Progenitor cell of endocrine pancreas (in vitro differentiated cells): ENCODE measurements at places on chromosomes 16 and 17.

DNA sequence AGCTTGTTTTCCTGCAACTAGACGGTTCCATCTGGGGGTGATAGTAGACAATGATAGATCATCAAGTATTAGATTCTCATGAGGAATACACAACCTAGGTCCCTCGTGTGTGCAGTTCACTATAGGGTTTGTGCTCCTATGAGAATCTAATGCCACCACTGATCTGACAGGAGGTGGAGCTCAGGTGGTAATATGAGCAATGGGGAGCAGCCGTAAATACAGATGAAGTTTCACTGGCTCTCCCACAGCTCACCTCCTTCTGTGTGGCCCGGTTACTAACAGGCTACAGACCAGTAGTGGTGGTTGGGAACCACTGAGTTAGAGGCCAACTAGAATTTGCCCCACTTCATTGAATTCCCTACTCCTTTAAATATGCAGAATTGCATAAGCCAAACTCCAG lies 147.5 kb upstream of the HSBP1 start:
- no peak for DNase-seq

DNA sequence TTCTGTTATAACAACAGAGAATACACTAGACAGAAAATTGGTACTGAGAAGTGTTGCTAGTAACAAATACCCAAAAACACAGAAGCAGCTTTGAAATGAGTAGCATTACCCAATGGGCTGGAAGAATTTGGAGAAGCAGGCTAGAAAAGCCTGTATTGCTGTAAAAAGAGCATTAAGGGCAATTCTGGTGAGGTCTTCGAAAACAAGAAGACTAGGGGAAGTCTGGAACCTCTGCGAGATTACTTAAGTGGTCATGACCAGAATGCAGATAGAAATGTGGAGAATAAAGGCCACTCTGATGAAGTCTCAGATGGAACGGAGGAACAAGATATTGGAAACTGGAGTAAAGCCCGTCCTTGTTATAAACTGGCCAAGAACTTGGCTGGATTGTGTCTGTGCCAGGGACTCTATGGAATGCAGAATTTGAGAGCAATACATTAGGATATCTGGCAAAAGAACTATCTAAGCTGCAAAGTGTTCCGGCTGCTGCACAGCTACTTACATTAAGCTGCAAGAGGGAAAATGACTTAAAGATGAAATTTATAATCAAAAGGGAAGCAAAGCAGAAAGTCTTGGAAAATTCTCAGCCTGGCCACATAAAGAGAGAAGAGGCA lies 44.9 kb upstream of the PEMT start:
- DNase-seq = no peak

DNA sequence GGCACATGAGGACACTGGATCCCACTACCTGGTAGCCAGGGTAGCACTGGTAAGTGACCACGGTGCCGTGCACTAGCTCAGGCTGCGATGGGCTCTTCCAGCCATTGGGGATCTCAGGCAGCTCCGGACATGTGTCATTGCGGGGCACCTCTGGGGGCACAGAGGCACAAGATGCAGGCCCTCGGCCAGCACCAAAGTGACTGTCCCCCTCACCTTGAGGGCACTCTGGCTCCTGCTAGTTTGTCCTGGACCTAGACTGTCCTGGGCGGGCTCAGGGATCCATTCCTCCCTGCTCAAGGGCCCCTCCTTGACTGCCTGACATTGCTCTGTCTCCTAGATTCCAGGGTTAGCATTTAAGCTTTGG lies 6.7 kb upstream of the PHF12 start:
- no peak for DNase-seq

DNA sequence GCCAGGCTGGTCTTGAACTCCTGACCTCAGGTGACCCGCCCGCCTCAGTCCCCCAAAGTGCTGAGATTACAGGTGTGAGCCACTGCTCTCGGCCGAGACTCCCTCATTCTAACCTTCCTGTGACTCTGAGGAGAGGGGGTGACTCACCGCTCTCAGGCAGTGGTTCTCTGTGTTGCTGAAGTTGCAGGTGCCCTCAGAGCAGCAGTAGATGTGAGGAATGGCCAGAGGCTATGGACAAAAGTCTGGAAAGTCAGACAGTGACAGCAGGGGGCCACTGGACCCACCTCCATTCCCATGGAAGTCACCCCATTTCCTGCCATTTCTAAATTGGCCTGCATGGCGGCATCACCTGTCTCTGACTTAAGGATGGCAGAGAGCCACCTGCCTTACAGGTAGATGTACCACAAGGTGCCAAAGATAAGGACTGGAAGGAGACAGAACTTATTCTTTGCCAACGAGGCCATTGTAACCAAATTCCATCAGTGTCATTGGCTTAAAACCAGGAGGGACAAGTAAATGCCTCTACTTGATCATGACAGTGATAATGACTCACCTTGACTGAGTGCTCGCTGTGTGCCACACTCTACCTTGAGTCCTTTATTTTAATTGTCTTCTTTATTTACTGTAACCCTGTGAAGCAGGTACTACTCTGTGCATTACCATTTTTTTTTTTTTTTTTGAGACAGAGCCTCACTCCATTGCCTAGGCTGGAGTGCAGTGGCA lies 15.3 kb upstream of the CNOT1 start:
- DNase-seq = no peak

- no peak for DNase-seq
Measured at GRCh38 chr17:36667922-36668321, 66.5 kb downstream of the MRM1 start.

DNA sequence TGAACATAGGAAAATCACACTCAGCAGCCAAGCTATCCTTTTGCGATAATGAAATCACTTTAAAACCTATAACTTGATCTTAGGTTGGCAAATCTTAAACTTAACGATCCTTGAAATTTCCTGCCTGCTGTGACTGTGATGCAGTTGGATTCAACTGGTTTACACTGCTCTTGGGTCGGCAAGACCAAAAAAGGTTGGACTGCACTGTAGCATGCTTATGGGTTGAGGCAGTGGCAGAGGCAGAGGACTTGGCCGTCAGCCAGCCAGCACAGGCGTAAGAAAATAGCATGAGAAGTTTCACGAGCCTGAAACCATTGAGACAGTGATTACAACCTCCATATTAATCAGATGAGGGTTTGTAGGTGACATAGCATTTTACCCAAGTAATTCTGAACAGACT lies 21.4 kb downstream of the WSB1 start:
- DNase-seq = no peak

DNA sequence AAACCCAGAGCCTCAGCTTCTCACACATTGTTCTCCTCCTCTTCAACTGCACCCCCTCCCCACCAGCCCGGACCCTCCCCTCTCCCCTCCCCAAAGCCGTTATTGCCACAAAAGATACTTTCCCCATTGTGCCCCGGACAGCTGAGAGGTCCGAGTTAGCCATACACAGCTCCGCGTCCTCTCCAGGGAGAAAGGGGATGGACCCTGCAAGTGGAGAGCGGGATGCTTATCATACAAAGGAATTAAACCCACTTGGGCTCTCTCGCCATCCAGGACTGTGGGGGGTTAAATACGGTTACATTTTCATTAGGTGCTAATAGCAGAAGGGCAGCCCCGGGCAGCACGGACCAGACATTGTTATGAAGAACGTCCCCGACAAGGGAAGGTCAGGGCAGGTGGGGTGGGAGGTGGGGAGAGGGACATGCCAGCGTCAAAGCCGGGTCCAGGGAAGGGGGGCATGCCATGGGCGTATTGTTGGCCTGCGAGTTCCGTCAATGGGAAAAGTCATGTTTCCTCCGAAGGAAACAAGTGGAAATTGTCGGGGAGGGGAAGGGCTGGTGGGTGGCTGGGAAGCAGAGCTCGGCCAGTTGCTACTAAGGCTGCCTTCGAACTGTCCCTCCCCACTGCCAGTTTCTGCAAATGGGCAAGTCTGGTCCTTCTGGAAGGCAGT lies 99.1 kb downstream of the SOX9 start:
- DNase-seq = no peak

- DNase-seq = no peak
Measured at GRCh38 chr16:11135464-11135973, 120.5 kb downstream of the SOCS1 start.

GRCh38 chr16:83830091-83830768 lies 22.5 kb downstream of the HSBP1 start:
- no peak for DNase-seq

- no peak for DNase-seq
Measured at GRCh38 chr17:38881600-38882191, 11.8 kb downstream of the LASP1 start.

DNA sequence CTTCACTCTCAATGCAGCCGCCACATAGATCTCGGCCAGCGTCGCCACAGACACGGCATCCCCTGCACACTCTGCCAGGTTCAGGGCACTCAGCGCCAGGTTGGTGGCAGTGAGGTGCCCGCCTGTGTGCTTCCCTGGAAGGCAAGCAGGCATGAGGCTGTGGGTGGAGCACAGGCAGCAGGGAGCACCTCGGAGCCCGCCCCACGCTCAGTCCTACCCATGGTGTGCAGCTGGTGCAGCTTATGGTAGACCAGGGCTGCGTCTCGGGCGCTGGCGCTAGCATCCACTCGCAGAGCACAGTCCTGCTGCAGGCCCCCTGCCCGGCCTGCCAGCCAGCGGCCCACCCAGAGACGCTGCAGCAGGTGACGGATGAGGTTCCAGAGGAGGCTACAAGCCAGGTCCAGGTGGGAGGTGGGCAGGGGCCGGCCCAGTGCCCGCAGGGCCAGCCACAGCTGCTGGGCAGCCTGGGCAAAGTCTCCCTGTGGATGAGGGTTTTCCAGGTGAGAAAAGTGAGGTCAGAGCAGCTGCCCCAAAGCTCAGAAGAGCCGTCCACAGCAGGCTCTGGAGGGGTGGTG lies 20.5 kb downstream of the SREBF1 start:
- DNase-seq = no peak

DNA sequence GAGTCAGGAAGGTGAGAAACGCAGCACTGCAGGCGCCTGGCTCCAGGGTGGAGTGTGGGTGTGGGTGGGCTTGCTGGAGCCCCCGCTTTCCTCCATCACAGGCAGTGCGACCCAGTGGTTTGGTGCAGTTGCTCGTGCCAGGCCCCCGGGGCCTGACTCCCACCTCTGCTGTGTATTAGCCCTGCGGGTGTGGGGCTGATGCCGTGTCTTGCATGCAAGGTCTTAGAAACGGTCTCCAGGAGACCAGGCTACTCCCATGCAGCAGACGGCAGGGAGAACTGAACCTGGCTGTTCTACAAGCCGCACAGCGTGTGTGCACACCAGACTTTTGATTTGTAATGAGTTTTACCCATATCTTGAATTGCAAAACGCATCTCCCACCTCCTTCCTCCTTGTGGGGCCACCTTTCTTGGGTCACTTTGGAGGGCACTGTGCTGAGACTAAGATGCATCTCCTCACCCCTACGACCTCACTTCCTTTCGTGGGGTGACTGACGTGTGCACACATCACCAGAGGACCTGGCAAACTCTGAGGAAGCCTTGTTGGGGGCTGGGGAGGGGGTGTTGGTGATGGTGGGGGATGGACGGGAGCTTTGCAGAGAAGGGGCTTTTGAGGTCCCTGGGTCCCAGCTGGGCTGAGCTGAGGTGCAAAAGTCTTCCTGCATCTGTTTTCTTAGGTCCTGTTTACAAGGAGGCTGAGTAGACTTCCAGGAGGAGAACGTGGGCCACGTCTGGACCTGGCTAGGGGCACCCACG lies 101.8 kb upstream of the TNRC6C start:
- DNase-seq = no peak

DNA sequence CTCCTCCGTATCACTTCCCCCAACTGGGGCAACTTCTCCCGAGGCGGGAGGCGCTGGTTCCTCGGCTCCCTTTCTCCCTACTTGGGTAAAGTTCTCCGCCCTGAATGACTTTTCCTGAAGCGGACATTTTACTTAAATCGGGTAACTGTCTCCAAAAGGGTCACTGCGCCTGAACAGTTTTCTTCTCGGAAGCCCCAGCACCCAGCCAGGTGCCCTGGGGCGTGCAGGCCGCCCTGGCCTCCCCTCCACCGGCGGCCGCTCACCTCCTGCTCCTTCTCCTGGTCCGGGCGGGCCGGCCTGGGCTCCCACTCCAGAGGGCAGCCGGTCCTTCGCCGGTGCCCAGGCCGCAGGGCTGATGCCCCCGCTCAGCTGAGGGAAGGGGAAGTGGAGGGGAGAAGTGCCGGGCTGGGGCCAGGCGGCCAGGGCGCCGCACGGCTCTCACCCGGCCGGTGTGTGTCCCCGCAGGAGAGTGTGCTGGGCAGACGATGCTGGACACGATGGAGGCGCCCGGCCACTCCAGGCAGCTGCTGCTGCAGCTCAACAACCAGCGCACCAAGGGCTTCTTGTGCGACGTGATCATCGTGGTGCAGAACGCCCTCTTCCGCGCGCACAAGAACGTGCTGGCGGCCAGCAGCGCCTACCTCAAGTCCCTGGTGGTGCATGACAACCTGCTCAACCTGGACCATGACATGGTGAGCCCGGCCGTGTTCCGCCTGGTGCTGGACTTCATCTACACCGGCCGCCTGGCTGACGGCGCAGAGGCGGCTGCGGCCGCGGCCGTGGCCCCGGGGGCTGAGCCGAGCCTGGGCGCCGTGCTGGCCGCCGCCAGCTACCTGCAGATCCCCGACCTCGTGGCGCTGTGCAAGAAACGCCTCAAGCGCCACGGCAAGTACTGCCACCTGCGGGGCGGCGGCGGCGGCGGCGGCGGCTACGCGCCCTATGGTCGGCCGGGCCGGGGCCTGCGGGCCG lies 1.6 kb downstream of the HIC1 start:
- peak; percentile 44 for DNase-seq

DNA sequence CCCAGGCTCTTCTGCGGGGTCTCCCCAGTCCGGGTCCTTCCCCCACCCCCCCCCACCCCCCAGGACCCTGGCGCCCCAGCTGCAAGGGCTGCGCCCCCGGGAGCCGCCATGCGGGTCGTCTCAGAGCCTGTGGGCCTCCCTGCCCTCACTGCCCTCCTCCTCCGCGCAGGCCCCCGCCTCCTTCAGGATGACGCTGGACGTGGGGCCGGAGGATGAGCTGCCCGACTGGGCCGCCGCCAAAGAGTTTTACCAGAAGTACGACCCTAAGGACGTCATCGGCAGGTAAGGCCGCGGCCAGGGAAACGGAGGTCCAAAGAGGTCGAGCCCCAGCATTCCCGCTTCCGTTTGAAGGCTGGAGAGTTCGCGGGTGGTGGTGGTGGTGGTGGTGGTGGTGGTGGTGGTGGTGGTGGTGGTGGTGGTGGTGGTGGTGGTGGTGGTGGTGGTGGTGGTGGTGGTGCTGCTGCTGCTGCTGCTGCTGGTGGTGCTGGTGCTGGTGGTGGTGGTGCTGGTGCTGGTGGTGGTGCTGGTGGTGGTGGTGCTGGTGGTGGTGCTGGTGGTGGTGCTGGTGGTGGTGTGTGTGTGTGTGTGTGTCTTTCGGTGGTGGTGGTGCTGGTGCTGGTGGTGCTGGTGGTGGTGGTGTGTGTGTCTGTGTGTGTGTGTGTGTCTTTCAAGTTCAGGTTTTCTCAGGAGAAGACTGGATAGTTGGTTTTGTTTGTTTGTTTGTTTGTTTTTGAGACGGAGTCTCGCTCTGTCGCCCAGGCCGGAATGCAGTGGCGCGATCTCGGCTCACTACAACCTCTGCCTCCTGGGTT lies 615 bp downstream of the PHKG2 start:
- DNase-seq = no peak

- DNase-seq = no peak
Measured at GRCh38 chr17:29004081-29004692, 1.6 kb downstream of the SEZ6 start.

DNA sequence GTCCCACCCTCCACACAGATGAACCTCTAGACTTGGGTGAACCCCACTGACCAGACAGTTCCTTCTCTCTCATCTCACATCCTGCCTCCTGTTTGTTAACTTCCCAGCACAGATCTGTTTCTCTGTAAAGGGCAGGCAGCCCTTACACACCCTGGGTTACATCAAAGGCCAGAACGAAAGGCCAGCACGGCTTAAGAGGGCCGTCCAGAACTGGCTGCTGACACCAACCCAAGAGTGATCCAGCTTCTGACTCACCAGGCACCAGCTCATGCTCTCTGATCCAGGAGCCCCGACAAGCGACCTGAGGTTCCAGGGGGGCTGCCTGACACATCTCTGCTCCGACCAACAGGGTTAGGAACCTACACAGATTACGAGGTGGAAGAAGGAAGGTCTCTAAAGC lies 86.9 kb downstream of the MRM3 start:
- no peak for DNase-seq
